NCI-H1694 (cell line): ENCODE measurements at places on chromosomes 2 and 18.

- peak; percentile 38 for DNase-seq
These were observed 38.4 kb downstream of the EIF4E2 start for GRCh38 chr2:232588680-232589585.

DNA sequence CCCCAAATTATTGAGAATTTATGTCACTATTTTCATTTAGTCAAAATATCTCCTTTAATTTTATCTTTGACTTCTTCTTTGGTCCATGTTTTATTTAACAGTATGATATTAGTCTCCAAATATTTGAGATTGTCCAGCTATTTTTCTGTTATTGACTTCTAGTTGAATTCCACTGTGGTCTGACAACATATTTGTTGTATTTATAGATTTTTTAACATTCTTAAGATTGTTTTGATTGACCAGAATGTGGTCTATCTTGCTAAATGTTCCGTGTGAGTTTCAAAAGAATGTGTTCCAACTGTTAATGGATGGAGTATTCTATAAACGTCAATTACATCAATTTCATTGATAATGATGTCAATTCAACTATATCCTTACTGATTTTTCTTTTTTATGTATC lies 1452.1 kb downstream of the SUCLG1 start:
- DNase-seq: no peak

GRCh38 chr2:101560780-101561315 lies 85.9 kb upstream of the RFX8 start:
- no peak for DNase-seq

DNA sequence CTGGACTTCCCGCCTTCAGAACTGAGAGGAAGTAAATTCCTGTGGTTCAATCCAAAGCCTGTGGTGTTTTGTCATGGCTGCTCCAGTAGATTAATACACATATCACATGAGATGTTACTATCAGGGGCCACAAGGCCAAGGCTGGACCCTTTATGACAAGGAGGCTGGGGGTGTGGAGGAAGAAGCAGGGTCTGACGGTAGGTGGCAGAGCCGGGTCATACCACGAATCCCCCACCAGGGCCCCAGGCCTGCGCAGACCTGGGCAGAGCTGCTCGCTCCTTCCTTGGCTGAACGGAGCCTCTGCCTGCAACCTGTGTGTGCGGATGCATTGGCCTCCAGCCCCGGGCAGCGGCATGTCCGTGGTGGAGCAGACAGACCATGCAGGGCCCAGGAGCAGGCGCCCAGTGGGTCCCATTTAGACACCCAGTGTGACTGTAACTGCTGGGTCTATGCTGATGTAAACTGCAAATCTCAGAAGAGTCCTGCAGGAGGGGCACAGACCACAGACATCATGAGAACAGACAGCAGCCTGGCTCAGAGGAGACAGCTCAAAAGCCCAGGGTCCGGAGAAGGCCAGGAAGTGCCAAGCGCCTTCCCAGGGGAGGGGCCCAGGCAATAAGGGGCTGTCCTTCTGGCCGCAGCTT lies 155.2 kb downstream of the PXDN start:
- DNase-seq: no peak

DNA sequence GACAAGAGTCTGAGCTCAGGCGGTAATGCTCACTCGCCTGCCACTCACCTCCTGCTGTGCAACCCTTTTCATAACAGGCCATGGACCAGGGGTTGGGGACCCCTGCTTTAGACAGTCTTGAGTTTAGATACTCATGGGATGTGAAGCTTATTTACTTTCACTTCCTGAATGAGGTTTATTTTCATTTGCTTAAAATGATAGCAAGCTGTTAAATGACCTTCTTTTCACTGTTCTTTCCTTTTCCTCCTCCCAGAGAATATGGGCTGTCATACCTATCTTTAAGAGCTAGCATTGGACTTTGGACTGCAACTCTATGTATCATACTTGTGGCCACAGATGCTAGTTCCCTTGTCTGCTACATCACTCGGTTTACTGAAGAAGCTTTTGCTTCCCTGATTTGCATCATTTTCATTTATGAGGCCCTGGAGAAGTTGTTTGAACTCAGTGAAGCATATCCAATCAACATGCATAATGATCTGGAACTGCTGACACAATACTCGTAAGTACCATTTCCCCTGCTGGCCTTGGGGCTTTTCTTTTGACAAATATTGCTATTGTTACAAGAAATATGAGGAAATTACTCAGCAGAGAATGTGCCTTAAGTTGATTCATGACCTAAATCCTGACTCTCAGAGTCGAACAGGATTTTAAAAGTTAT lies 168.5 kb downstream of the DPP4 start:
- DNase-seq: no peak

DNA sequence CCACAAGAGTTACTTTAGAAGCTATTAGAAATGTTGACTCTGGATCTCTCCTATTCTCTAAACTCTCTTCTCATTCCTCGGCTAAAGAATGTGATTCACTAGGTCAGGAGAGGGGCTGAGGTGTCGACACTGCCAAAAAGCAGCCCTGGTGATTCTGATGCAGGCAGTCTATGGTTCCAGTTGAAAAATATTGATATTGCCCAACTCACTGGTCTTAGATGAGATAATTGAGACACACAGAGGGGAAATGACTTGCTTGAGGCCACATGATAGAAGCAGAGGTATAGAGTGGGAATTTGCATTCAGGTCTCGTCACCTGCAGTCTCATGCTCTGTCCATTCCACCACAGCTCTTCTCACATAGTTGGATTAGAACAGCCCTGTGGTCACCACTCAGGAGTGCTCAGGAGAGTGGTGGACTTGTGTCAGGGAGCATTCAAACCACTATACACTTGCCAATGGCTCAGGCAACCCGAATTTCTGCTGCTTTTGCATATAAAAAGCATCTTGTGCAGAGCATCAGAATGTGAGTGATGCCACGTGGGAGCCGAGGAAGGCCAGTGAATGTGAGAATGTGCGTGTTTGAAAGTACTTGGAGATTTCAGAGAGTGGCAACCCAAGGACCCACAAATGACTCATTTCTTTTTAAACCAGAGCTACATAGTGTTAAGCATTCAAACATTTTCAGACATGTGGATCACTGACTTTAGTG lies 65.1 kb upstream of the CTLA4 start:
- no peak for DNase-seq
